CD4-positive, alpha-beta T cell treated with Interleukin-4 for 4 hours (primary cell): ENCODE measurements at places on chromosomes 7 and 10.
A peak's percentile ranks its signal among the peaks of the same experiment; 100 is the strongest.

- DNase-seq: no peak
Observed at GRCh38 chr7:55555160-55555559, 17.1 kb downstream of the VOPP1 start.

DNA sequence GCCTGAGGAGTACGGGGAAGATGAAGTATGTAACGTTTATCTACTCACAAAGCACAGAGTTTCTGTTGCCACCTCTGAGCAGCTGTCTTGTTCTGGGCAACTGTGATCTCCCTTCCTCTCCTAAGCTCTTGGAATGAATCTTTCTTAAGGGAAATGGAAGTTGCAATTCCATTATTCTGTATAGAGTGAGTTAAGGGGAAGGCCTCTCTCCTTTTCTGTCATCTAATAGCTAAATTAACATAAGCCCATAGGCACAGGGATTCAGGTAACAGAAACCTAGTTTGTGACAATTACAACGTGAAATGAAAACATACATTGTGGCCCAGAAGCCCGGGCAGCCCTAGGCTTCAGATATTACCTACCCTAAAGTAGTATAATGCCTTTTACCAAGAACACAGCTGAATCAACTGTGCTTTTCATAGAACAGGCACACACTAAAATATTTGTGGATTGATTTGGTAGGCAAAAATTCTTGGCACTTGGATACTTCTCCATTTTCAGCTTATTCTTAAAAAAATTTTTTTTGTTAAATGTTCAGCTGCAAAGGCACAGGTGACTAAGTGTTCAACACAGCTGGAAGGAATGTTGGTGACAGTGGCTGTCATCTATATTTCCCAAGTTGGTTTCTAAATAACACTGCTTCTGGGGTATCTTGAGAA is 3.8 kb upstream of the PDCD4 start:
- DNase-seq: peak; percentile 46

DNA sequence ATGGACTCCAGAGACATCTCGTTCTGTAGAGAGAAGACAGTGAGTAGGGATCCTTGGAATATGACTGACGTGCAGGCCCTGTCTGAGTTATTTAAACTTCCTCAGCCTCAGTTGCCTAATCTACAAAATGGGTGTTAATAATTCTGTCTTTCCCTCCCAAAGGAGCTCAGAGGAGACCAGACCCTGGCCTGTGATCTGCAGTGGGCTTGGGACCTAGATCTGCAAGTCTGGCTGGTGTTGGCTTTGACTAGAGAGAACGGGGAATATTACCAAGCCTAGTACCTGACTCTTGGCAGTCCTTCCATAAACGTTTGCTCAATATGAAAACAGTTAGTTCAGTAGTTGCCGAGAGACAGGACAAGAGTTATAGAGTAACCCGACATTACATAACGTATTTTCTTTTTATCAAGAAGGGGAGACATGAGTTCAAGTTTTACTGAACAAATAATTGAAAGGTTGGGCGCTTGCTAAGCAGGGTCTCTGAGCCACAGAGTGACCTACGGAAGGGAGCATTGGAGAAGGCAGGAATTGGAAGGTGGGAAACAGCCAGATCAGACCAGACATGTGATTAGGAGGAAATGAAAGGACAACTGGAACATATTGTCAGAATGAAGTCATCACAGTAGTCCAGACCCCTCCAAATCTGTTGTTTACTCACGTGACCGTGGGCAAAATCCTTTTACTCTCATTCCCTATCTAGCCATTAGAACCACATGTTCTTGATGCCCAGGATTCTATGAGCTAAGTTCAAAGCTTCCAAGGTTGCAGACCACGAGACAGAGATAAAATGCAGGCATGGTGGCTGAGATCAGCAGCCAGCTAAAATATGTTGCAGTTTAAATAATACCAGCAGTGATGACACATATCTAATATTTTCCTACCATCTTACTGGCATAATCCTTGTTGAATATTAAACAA is 10.9 kb upstream of the CYP3A4 start:
- no peak for DNase-seq

- no peak for DNase-seq
Observed at GRCh38 chr10:110402077-110402416, 95.7 kb upstream of the DUSP5 start.

- no peak for DNase-seq
Observed at GRCh38 chr10:103353281-103353680, 2.3 kb upstream of the PCGF6 start.

DNA sequence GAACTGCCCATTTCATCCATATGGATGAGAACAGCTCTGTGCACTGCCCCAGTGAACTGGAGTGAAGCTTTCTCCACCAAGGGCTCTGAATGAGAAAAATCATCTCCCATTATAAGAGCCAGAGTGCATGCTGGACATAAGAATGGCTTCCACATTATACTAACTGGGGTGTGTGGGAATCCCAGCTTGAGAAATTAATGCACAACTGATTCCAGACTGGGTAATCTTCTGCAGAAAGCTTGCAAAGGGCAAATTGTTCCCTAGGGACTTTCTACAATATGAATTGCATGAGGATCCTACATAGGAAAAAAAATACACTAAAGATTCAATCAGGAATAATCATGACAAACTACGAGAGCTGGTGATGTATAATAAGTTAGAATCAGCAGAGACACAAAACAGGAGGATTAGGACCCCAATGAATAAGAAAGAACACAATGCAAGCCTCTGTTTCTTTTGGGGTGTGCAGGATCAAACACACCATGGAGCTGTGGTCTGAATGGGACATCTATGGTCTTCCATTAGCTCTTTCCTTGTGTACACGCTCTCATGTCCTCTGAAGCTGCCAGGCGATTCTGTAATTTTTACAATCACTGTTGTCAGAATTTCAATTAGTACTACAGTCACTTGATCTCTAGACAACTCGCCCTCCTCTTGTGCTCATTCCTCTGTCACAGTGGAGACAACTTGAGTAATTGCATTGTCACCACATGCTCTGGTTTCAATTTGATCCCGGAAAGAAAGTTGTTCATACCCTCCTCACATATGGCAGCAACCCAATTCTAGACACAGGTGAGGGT is 1327.4 kb downstream of the GATA3 start:
- no peak for DNase-seq

DNA sequence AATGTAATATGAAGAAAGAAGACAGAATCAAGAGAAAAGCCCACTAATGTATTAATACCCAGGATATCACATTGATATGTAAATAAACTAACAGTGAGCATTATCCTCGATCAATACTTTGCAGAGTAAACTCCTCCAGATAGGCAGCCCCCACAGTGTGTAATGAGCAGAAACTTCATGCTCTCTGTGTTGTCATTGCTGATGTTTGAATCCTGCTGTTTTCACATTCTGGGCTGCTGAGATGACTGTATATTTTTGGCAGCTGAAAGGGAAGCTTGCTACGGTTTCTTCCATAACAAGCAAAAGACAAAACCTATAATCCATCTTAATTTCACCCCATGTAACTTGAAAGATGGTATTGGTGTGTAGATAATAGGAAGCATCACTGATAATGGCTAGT is 15.3 kb upstream of the THSD7A start:
- DNase-seq: no peak

- DNase-seq: peak; percentile 36
Observed at GRCh38 chr10:16788125-16788524, 29.1 kb downstream of the RSU1 start.

GRCh38 chr10:49350846-49351532 is 44.9 kb downstream of the DRGX start:
- DNase-seq: no peak

DNA sequence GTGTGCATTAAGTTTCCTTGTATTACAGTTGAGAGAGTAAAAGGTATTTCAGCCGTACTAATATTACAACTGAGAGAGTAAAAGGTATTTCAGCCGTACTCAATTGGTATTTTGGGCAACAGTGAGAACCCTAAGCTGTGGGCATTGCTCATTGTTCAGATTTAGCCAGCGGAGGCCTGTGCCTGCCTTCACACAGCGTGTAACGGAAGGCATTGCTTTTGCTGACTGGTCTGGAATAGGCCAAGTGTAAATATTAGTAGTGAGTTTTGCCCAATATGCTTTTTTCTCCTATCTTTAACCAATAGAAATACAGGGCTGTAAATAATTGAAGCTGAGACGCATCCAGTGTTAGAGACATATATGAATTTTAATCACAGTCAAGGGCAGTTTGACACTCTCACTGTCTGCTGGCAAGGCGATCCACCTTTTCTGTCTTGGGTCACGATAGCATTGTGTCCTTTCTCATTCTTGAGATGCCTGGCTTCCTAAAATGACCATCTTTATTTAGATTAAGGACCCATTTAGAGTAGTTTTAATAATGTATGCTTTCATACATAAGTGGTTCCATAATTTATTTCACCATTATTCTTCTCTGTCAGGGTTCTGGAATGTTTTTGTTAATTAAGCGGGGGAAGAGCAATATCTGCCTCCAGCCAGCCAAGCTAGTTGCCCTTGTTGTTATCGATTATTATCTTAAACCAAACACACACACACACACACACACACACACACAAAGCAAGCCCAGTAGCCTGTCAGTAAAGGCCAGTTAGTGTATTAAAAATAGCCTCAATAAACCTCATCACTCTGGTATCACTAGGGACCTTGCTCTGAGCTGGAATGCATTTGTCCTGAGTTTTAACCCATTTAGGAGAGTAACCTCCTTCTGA is 130.7 kb downstream of the CELF2 start:
- DNase-seq: no peak
